Inflammatory macrophage treated with lipopolysaccharide for 1 hour (primary cell): ENCODE measurements at places on chromosomes 3 and 15.
A peak's percentile ranks its signal among the peaks of the same experiment; 100 is the strongest.

DNA sequence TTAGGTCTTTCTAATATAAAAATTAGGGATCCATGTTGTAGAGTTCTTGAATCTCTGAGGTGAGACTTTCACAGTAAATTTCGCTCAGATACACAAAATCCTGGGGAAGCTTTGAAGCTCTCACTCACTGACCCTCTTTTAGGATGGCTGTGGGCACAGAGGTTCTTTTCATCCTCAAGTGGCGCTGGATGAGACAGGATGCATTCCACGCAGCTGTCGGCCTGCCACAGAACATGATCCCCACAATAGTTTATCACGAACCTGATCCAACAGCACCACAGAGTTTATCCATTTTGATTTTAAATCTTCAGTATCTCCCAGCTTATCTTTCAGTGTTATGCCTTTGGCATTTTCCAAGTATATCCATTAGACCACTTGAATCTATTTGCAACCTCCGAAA lies 91.9 kb downstream of the WDR76 start:
- DNase-seq, result no peak

- DNase-seq, result no peak
Observed at GRCh38 chr3:129745253-129745652, 138.8 kb upstream of the PLXND1 start.

GRCh38 chr3:125418306-125418705 lies 43.2 kb upstream of the ZNF148 start:
- no peak for DNase-seq

- no peak for DNase-seq
Observed at GRCh38 chr15:49331442-49331841, 91.6 kb upstream of the FGF7 start.

DNA sequence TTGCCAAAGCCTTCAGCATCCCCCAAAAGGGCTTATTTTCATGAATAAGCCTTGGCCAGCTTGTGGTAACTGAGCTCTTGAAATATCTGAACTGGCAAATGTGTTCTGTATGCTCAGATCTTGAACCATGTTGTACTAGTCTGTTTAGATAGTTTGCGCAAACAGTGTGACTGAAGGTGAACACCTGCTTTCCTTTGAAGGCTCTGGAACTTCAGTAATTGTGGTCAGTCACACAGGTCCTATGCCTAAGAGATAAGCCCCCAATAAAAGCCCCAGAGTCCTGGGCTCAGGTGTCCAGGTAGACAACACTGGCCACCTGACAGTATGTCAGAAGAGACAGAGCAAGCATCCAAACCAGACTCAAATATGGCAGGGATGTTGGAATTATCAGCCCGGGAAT lies 5.4 kb downstream of the TUBGCP5 start:
- no peak for DNase-seq

- DNase-seq, result no peak
Observed at GRCh38 chr15:52745326-52746161, 44.6 kb downstream of the ONECUT1 start.

DNA sequence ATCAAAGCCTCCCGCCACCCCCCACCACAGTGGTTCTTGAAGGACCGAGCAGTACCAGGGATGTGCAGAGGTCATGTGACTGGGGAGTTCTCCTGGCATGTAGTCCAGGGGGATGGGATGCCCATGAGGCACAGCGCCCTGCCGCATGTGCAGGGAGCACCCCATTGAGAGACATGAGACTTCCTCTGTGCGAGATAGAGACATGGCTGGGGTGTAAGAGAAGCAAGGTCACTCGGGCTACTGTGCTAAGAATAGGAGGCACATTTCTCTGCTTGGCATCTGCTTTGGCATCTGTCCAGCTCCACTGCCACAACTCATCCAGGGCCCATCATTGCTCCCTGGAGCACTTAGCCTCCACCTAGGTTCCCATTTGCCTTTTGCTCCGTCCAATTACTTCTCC lies 2.4 kb upstream of the CYP1A1 start:
- DNase-seq, result no peak

DNA sequence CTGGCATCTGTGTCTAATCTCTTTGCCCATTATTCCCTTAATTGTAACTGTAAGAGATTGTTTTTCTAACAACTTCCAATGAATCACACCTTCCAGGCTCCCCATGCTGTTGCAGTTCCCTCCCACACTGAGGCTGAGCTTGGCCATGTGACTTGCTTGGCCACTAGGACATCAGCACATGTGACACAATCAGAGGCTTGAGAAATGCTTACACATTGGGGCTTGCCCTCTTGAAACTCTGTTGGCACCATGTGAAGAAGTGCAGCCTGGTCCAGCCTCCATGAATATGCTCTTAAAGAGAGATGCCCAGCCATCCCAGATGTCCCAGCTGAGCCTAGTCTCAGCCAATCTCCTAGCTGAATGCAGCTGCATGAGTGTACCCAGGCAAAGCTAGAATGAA lies 326.8 kb upstream of the SOX2 start:
- DNase-seq, result no peak

GRCh38 chr3:13433912-13434311 lies 13.8 kb upstream of the NUP210 start:
- no peak for DNase-seq

GRCh38 chr3:110420158-110420641 lies 651.4 kb upstream of the NECTIN3 start:
- DNase-seq, result no peak

DNA sequence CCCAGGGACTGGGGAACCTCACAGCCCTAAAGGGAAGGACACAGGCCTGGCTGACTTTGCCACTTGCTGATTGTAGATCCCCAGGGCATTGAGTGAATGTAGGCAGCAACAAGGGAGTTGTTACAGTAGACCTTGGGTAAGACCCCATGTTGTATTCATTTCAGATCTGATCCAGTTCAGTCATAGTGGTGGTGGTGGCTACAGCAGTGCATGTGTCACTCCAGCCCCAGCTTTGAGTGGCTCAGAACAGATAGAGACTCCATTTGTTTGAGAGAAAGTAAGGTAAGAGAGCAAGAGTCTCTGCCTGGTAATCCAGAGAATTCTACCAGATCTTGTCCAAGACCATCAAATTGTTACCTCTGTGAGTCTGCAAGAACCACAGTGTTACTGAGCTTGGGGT lies 278.7 kb upstream of the SATB1 start:
- DNase-seq, result no peak

DNA sequence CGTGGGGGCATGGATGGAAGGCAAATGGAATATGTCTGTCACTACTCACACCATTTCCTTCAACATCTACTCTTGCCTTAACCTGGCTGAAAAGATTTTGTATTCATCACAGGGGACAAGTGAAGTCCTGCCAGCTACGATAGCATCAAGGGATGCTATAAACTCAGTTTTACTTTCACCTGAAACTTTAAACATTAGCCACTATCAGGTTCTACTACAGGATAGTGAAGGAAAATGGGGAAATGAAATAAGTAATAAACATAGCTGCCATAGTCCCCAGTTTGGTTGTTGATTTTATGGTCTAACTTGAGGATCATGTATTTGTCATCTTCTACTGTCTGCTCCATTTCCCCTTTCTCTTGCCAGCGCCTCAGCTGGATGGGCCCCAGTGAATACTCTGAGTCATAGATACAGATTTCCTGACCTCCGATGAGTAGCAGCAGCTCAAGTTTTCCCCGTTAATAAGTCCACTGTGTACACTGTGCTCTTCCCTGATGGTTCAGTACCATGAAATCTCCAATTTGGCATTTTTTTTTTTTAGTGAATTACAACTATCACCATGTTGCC lies 338.2 kb upstream of the SLCO3A1 start:
- peak; percentile 45 for DNase-seq

- peak; percentile 54 for DNase-seq
Observed at GRCh38 chr3:146469150-146470017, at the start of gene PLSCR2. Gene PLSCR2 (minus strand): TSS chr3:146469561. CDS start chr3:146459904, 9,657 bp downstream.

GRCh38 chr3:126480861-126481260 lies 5.2 kb upstream of the ZXDC start:
- no peak for DNase-seq

GRCh38 chr3:42819351-42819965 lies 10.2 kb downstream of the ACKR2 start:
- DNase-seq, result no peak

DNA sequence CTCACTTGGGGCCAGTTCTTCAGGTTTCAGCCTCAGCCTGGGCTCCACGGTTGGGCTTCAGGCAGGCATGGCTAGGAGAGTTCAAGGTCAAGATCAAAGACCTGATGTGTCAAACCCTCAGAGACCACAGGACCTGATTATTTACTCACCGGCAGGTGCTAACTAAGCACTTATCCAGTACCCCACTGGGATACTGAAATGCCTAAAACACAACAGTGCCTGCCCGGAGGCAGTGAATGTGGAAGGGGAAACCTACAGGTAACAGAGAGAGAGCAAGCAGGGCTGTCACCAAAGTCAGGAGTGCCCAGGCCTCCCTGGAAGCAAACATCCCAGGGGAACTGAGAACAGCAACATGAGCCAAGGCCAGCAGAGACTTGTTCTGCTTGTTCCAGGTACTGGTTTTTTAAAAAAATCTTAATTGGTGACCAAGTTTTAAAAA lies 6.7 kb downstream of the IDH2 start:
- no peak for DNase-seq

DNA sequence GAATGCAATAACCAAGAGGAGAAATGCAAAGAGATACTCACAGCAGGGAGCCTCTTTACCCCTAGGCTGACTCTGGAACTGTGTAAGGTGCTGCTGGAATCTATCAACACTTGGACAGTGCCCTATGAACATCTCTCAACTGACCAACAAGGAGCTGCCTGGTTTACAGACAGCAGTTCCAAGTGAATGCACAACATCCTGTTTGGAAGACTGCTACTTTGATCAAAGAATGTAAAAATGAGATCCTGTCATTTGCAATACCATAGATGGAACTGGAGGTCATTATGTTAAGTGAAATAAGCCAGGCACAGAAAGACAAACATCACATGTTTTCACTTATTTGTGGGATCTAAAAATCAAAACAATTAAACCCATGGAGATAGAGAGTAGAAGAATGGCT lies 136.3 kb downstream of the IMPG2 start:
- DNase-seq, result no peak

GRCh38 chr3:110243081-110243480 lies 828.5 kb upstream of the NECTIN3 start:
- no peak for DNase-seq

DNA sequence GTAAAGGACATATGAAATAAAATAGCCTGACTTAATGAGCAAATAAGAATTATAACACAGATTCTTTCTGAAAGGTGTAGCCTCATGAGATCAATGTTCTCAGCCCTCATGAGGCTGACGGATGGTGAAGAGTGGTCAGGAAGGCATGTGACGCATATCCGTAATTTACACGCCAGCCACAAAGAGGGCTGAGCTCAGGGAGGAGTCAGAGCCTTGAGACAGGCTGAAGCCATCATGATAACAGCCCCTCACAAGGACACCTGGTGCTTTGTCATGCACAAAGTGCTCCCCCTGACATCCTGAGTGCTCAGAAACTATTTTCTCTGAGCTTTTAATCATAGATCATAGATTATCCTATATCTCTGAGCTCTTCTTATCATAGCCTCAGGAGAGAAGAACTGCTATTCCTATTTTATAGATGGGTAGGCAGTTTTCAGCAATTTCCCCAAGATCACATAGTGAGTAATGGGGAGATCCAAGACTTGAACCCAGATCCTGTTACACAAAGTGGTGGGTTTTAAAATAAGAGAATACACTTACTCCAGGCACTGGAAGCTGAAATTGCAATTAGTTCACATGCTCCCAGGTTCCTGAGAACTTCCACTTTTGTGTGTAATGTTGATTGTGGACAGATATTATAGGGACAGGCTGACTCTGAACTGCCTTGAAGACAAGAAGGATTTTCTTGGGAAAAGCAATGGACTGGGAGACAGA lies 267.1 kb downstream of the RPLP1 start:
- peak; percentile 58 for DNase-seq

DNA sequence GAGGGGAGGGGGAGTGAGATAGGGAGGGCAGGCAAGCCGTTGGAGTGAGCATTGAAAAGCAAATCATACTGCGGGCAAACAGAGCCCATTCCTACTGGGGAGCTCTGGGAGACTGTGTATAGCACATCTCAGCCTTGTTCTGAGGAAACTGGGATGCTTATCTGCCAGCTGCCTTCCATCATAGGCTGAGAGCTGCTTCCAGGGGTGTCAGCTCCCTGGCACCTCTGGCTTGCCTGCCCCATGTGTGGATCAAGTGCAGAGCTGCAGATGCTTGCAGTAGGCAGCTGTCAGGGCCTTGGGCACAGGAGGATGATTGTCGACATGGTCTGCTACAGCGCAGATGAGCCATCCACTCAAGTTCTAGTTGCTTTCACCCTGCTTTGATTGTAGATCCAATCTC lies 86.8 kb downstream of the CHRNA7 start:
- no peak for DNase-seq

DNA sequence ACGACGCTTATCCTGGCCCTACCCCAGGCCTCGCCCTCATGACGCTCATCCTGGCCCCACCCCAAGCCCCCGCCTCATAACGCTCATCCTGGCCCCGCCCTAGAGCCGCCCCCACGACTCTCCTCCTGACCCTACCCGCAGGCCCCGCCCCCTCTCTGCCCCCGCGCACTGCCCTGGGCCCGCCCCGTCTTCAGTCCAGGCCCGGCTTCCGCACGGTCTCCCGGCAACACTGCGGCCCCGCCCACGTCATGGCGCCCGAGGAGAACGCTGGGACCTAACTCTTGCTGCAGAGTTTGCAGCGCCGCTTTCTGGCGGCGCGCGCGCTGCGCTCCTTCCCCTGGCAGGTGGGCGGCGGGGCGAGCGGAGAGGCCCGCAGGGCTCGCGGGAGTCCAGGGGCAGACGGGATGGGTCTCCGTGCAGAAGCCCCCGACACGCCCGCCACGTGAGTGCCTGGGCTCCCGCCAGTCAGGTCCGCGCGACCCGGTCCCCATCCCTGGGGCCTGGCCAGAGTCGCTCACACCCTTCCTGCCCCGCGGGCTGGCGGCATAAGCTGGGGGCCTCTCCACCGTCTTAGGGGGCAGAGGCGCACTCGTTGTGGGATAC lies 52.5 kb upstream of the ROPN1B start:
- DNase-seq, result peak; percentile 96

- peak; percentile 96 for DNase-seq
Observed at GRCh38 chr15:99324082-99324620, 72.9 kb downstream of the LRRC28 start.

GRCh38 chr15:78937132-78937739 lies 7.6 kb downstream of the CTSH start:
- peak; percentile 82 for DNase-seq

DNA sequence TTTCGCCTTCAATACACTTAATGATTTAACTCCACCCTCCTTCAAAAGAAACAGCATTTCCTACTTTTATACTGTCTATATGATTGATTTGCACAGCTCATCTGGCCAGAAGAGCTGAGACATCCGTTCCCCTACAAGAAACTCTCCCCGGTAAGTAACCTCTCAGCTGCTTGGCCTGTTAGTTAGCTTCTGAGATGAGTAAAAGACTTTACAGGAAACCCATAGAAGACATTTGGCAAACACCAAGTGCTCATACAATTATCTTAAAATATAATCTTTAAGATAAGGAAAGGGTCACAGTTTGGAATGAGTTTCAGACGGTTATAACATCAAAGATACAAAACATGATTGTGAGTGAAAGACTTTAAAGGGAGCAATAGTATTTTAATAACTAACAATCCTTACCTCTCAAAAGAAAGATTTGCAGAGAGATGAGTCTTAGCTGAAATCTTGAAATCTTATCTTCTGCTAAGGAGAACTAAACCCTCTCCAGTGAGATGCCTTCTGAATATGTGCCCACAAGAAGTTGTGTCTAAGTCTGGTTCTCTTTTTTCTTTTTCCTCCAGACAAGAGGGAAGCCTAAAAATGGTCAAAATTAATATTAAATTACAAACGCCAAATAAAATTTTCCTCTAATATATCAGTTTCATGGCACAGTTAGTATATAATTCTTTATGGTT lies at the start of gene CCR5:
Gene CCR5 (plus strand): TSS at position 108 of the 680 bp plus-strand sequence. CDS start 1,957 bp downstream, outside the sequence.
- peak; percentile 62 for DNase-seq

- peak; percentile 65 for DNase-seq
Observed at GRCh38 chr3:10149226-10149625, 7.6 kb downstream of the VHL start.
